Stimulated activated CD8-positive, alpha-beta memory T cell treated with anti-CD3 and anti-CD28 coated beads, Interleukin-2, amount 100 ng/mL, for 48 hours (primary cell): ENCODE measurements at places on chromosomes 12 and 14.
A peak's percentile ranks its signal among the peaks of the same experiment; 100 is the strongest.

- DNase-seq = no peak
Observed at GRCh38 chr14:51484485-51484884, 167.2 kb upstream of the FRMD6 start.

GRCh38 chr14:105491366-105491973 lies 424 bp downstream of the TEDC1 start:
- peak; percentile 82 for DNase-seq

GRCh38 chr12:84767079-84767478 lies 145.5 kb downstream of the SLC6A15 start:
- no peak for DNase-seq

DNA sequence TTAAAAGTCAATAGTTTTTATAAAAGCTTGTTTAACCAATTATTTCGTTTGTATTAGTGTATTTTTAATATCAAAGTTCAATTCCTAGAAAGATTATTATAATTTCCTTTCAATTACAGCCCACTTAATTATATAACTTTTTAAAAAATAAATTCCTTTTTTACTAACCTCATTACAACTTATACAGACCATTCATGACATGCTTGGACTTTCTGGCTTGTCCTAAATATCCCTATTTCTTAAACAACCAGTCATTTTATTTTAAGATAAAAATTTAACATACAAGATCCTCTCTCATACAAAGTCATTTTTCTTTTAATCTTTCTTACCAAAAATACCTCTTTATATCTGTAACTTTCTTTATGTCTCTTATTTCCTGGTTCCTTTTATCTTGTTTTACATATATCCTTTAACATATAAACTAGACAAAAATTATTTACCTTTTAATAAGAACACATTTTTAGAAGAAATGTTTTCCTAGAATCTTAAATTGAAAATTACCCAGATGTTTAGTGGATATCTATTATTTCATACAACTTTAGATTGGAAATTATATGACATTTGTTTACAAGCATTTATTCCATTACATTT lies 10.4 kb upstream of the TMEM263 start:
- DNase-seq = no peak

DNA sequence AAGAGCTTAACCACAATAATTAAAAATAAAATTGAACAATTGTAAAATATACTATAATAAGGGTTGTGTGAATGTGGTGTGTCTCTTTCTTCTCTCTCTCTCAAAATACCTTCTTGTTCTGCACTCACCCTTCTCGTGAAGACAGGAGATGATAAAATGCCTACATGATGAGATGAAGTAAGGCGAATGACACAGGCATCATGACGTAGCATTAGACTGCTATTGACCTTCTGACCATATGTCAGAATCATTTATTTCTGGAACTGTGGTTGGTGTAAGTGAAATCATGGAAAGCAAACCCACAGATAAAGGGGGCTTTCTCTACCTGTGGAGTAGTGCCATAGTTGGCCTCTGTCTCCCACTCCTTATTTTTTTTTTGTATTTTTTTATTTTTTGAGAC lies 37.8 kb upstream of the NUAK1 start:
- no peak for DNase-seq

- no peak for DNase-seq
Observed at GRCh38 chr14:73776194-73776537, 62.0 kb upstream of the PNMA1 start.

GRCh38 chr12:50597200-50598195 lies 92.7 kb downstream of the DIP2B start:
- no peak for DNase-seq

DNA sequence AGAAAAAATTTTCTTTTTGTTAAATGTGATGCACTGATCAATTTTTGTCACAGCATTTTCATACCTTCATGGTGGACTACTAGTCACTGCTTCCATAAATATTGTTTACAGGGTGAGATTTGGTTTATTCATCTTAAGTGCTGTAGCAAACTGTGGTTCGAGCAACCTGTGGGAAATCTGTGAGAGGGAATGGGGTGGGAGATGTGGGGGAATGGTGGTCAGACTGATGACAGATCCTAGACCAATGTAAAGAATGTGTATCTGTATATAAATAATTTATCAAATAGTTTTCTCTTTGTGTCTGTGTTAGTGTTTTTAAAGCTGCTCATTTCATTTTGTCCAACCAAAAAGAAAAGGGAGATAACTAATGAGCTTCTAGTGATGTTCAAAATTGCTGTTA lies 26.7 kb downstream of the CSRP2 start:
- DNase-seq = no peak

DNA sequence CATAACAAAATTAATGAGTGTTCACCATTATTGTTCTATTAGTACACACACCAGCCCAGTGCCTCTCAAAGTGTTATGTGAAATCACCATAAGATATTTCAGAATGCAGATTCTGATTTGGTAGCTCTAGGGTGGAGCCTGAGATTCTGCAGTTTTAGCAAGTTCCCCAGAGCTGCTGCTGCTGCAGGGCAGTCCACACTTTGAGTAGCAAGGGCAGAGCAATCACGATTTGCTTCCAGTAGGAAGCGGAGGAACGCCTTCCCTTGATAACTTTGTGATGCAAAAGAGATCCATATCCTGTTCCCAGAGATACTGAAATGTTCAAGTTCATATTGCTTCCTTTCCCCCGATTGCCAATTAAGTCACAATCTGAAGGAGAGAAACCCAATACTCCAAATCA lies 57.9 kb downstream of the SLC17A8 start:
- DNase-seq = no peak

DNA sequence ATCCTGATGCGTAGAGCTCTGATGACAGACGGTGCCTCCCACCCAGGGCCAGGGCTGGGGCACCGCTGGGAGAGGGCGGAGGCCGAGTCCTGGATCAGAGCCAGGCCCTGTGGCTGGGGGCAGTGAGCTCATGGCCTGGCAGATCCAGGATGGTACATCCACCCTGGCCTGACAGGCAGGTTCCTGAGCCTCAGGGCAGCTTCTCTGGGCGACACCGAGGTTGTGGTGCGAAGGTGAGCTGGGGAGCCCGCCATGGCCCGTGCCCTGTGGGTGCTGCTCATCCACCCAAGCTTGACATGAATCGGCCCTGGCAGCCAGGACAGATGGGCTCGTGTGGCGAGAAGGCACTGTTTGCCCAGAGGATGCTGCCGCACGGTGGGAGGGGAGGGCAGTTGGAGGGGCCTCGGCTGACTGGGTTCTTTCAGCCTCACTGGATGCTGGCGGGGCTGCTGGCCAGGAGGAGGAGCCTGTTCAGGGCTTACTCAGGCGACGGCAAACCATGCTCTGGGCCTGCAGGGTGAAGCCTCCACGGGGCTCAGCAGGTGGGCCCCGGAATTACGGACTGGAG lies 16.6 kb downstream of the LRTM2 start:
- DNase-seq = no peak

- no peak for DNase-seq
Observed at GRCh38 chr14:75805646-75806045, 144.6 kb downstream of the TTLL5 start.

DNA sequence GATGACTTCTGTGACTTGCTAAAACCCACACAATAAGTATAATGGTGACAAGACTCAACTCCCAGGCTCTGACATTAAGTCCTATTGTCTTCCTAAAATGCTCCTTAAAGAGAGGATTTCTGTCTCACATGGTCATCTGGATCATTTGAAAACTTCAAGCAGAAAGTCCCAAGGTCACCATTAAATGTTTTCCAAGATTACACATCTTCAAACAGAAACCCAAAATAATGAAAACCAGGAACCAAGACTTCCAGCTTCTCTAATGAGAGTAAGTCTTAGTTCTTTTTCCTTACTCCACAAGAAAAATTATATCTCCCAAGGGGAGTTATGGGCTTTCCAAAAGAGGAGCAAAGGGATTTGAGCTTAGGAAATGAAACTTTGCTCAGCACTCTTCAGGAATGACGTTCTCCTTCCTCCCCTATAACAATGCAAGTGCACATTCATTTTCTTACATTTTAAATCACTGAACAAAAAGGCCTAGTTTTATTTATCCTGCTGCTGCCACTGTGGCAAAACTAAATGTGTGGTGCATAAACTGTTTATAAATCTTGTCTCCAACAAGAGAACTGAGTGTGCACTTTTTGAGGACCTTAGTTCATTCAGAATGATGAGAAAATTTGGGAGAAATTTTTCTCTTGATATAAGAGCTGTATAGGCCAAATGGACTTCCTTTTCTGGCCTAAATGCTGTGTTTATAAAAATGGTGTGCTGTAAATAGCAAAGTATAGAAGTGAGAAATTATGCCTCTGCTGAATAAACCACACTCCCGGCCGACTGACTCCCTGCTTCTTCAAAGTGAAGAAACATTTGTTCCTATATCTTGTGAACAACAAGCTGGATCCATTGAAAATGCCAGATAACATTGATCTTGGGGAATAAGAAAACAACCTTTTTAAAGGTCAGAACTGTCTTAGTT lies 148.4 kb upstream of the PLEKHG7 start:
- no peak for DNase-seq

GRCh38 chr12:22415342-22416309 lies 81.1 kb upstream of the ST8SIA1 start:
- no peak for DNase-seq

DNA sequence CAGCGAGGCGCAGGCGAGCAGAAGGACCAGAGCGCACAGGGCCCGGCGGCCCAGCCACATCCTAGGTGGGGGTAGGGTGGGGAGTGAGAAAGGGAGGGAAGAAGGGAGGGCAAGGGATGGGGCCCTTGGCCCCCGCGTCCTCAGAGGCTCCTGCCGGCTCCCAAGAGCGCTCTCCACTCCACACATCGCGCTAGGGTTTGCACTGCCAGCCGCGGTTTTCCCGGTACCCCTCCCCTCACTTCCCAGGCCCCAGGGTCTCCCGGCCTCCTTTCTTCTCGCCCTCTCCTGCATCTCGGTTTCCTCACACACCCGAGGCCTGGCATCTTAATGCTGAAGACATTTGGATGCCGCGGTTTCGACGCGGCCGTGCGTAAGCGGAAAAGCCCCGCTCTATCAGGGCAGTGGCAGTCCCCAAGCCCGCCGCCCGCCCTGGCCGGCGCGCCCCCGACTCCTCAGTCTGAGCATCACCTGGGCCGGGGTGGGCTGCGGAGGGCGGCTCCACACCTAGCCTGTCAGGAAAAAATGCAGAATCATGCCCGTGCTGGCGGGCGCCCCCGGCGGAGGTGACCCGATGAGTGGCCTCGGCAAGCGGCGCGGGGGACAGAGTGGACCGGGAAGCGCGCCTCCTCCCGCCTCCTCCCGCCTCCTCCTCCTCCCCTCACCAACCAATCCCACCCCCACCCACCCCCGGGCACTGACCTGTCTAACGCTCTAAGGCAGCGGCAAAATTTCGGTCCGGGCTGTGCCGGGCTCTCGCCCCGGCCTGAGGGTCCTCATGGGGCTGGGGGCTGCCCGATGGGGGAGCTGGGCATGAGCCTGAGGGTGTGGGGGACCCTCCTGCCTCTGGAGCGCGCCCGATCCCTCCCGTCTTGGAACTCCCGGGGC lies 686 bp downstream of the B4GALNT1 start:
- DNase-seq = no peak

GRCh38 chr12:109900752-109901580 lies 892 bp downstream of the TCHP start:
- DNase-seq = no peak

DNA sequence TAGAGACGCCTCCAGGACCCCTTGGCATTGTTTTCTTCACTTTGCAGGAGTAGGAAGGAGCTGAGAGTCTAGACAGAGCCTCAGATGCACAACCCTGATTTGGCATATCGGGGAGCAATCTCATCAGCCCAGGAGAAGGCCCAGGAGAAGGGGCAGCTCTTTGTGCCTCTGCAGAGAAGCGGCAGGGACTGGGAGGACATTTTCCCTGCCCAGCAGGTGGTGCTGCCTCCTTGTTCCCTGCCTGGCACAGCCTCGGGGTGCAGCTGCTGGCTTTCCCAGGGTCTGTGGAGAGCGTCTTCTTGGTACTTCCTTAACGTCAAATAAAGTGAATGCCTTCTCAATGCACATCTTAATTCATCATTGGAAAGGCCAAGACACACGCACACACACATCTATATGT lies 419.5 kb downstream of the TMEM121 start:
- peak; percentile 12 for DNase-seq

- DNase-seq = no peak
Observed at GRCh38 chr12:41212625-41213024, 24.5 kb downstream of the PDZRN4 start.

GRCh38 chr12:76529226-76529918 lies 30.2 kb downstream of the OSBPL8 start:
- no peak for DNase-seq

GRCh38 chr12:56676851-56677580 lies 11.1 kb downstream of the PTGES3 start:
- DNase-seq = no peak

DNA sequence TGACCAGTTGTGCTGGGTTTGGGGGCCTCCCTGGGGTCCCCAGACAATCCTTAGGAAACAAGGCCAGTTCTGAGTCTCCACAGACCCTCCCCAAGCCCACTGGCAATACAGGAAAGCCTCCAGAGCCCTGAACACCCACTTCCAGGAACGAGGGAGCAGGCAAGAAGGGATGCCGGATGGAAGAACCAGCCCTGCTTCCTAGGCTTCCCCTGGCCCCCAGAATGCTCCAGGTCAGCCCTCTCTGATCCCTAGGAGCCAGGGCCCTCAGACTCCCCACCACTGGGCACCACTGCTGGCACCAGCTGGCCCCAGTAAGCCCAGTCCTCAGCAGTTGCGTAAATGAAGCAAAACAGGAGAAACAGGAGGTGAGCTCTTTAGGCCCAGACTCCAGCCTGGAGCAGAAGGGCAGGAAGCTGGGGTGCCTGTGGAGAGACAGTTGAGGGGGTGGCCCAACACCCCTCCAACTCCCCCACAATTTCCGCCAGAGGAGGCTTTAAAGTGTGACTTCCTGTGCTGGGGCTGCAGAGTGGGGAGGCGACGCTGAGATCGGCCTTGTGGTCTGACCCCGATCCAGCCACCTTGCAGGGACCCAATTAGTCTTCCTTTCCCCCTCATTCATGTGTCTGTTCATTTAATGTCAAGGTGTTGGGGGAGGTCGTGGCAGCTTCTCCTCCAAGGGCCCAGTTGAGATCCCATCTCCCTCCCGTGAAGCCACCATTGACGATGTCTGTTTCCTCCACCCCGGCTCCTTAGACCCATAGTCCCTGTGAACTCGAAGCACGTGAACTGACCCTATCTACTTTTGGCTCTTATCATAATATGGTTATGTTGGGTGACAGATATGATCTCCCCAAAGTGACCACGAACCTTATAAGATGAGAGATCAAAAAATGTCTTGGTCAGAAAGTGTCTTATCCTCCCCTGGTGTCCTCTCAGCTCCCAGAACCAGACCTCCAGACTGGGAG lies 4.7 kb downstream of the TNFRSF1A start:
- no peak for DNase-seq

GRCh38 chr14:80930836-80931389 lies 10.6 kb downstream of the CEP128 start:
- DNase-seq = peak; percentile 15

DNA sequence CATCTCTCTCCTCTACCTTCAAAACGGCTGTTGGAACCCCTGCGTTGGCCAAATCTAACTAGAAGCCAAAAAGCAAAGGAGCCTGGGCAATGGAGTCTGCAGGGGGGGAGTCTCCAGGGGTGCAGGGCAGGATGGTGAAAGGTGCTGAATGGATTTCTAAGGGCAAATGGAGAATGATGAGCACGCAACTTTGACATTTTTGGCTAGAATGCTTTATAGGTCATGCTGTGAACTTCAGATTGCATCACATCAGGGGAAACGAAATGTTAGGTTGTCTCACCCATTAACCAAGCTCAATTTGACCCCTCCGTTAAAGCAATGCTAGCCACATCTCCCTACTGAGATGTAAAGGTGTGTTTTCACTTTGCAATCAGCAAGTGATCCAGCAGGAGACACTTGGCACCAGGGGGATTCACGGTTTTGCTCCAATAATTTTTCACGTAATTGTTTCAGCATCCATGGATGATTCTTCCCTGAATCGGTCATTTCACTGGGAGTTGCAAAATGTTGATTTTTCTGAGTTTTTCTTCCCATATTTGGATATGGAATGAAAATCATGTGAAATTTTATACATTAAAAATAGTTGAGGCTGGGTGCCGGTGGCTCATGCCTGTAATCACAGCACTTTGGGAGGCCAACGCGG lies 78.0 kb upstream of the MDM1 start:
- DNase-seq = no peak
